ENCODE measurements at places on chromosomes 11 and 22.

GRCh38 chr11:23212807-23213206 is 352.5 kb upstream of the CCDC179 start:
- no peak for DNase-seq

DNA sequence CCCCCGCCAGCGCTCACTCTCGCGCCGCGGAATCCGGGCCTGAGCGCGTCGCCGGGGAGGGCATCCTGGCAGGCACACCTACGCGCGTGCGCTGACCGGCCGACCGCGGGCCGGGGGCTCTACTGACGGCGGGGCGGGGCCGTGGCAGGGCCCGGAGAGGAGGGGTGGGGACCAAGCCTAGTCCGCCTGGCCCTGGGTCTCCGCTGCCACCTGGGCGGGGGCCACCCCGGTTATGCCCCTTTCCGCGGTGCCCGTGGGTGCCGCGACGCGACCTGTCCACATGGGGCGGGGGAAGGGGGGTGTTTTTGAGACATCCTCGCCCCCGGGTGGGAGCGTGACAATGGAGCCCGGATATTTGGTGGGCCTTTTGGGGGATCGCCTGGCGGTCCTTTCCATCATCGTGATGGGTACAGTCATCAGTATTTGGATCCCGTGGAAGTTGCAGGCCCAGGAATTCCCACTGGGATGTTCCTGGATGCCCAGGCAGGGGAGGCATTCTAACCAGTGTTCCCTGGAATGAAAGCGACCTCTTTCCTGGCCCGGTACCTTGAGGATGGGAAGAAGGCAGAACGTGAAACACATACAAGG is 2.2 kb downstream of the NCAM1 start:
- no peak for DNase-seq

GRCh38 chr22:39130892-39131855 is 21.3 kb downstream of the CBX7 start:
- DNase-seq: no peak

DNA sequence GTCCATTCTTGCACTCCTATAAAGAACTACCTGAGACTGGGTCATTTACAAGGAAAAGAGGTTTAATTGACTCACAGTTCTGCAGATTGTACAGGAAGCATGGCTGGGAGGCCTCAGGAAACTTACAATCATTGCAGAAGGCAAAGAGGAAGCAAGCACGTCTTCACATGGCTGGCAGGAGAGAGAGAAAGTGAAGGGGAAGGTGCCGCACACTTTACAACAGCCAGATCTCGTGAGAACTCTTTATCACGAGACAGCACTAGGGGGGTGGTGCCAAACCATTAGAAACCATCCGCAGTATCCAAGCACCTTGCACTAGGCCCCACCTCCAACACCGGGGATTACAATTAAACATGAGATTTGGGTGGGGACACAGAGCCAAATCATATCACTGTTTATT is 19.4 kb upstream of the POLA2 start:
- no peak for DNase-seq

DNA sequence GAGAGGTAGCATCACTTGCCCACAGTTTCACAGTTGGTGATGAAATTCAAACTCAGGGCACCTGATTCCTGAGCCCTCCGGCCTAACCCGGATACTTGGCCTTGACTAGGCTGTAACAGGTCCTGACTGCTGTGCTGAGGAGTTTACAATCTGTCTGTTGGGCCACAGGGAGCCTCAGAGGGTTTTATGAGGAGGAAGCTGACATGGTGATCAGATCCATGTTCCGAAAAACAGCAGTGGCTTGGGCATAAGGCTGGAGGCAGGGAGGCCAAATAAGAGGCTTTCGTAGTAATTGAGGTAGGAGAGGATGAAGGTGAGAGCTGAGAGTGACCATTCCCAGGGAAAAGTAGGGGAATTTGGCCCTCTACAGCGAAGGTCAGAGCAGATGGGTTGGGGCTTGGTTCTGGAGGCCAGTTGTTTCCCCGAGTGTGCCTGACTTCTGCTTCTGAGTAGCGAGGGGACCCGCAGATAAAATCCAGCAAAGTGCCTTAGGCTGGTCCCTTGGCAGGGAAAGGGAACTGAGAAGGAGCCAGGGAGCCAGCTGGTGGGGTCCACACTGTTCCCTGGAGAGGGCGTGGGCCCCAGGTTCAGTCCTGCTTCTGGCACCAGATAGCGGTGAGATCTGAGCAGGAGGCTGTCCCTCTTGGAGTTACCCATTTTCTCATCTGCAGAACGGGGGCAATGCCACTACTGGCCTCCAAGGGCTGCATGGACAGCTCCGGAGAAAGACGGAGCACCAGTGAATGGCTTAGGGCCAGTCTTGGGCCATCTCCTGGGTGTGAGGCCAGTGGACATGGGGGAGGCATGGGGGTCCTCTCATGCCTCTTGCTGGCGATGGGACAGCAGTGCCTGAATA is 6.5 kb downstream of the PRDM11 start:
- DNase-seq: no peak

DNA sequence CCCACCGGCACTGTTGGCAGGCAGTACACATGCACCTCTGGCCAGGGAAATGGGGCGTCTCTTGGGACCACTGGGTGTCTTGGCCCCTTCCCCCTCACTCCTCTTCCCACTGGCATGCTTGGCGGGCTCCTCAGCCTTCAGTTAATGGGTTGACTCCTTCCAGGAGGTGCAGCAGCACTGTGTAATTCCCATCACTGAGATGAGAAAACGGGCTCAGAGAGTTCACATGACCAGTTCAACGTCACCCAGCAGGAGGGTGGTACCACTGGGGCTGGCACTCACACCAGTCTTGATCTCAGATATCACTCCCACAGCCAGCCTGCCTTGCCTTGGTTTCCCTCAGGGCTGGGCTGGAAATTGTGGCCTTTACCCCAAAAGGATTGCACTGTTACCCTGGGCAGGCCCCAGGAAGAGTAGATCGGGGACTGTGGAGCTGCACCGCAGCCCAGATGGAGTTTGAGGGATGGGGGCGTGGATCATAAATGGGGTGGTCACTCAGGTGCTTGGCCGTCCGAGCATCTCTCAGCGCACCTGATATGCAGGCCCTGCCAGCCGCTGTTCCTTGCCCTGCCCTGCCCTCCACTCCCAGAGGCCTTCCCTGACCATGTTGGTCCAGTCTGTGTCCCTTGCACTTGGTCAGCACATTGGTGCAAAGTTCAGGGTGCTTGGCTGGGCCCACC is 16.9 kb downstream of the CAPN5 start:
- no peak for DNase-seq

- DNase-seq: no peak
These were observed 4.8 kb downstream of the SAAL1 start for GRCh38 chr11:18100926-18101656.

- DNase-seq: no peak
These were observed 43.5 kb downstream of the MIAT start for GRCh38 chr22:26700886-26701285.

- no peak for DNase-seq
These were observed 47.8 kb downstream of the ARRB1 start for GRCh38 chr11:75303544-75304224.
